Stimulated activated CD4-positive, alpha-beta T cell treated with anti-CD3 and anti-CD28 coated beads, TNF-alpha, amount 100 ng/mL, for 4 hours (primary cell): ENCODE measurements at places on chromosomes 4 and X.

DNA sequence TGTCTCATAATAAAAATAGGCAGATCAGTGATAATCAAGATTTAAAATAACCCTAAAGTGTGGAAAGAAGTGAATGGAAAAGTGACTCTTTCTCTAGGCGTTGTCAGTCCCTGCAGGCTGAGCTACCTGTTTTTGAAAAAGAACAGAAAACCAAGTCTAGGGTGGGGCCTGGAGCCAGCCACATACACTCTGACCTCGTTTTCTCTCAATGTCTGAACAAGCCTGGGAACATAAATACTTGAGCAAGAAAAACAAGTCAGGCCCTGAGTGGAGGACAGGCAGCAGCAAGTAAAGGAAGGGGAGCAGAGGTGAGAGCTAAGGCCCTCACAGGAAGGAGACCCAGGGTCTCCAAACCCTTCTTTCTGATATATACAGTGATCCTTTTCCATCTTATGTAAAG lies 91.7 kb upstream of the HPF1 start:
- no peak for DNase-seq

DNA sequence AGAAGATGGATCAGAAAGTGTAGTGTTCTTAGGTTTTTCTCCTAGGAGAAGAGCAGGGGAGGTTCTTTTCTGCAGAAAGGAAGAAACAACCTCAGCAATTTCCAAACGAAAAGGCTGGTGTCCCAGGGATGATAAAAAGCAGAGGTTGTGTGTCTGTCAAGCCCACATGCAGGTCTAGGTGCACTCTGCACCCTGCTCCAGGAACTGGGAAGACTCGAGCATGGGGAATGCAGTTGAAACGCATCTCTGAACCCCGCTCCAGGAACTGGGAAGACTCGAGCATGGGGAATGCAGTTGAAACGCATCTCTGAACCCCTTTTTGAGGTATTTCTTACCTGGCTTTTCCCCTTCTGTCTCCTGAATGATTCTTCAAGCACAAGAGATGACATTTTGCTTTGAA lies 171.2 kb downstream of the LDB2 start:
- DNase-seq: no peak

GRCh38 chrX:63258144-63258543 lies 93.0 kb downstream of the SPIN4 start:
- DNase-seq: no peak

GRCh38 chr4:106315476-106315967 lies 487 bp downstream of the TBCK start:
- peak; percentile 27 for DNase-seq

DNA sequence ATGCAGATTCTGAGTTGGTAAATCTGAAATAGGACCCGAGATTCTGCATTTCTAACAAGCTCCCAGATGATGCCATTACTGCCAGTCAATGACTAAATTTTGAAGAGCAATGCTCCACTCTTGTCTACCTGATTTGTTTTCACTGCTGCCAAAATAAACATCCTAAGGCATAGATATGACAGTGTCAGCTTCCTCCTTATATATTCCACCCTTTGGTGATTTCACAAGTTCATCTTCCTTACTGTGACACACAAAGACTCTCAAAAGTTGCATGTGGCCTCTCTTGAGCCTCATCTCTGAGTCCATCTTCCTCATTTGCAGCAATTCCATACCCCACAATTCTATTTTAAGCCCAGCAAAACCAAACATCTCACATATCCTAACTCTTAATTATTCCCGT lies 110.9 kb downstream of the FBXW7 start:
- no peak for DNase-seq

GRCh38 chr4:96991083-96991482 lies 1151.2 kb downstream of the PDHA2 start:
- DNase-seq: no peak

DNA sequence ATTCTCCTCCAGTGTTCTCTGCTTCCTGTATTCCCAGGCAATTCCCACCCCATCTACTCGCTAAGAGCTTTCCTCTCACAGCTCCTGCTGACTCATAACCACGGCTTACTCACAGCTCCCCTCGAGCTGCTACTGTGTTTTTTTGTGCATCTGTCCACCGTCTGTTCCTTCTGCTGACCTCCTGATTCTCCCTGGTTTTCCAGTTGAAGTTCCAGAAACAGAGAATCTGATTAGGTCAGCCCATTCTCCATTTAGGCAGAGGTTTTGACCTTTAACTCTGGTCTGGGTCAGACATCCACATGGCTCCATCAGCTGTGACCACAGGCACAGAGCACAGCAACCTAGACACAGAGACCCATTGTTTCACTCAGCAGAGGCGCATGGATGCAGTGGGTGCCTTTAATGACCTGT lies 5.5 kb upstream of the SMIM20 start:
- no peak for DNase-seq

GRCh38 chr4:15147714-15148113 lies 145.4 kb downstream of the CPEB2 start:
- DNase-seq: no peak

- no peak for DNase-seq
Observed at GRCh38 chr4:183936574-183937345, 31.7 kb downstream of the STOX2 start.

GRCh38 chr4:85491527-85491926 lies 16.6 kb downstream of the ARHGAP24 start:
- DNase-seq: no peak

DNA sequence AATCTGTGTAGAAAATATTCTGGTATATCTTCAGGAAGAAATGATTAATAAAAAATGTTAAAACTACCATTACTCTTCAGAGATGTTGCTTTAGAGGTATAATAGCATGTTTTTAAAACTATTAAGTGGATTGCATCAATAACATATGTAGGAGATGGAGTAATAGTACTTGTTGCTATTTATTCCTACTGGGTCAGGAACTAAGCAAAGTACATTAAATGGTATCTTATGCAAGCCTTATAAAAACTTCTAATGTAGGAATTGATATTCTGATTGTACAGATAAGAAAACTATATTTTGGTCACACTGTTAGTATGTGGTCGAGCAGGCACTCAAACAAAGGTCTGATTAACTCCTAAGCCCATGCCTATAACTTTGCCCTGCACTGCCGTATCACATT lies 31.4 kb upstream of the PDLIM5 start:
- DNase-seq: no peak
